ENCODE measurements at places on chromosomes 6 and 20.

- no peak for DNase-seq
Observed at GRCh38 chr6:52969359-52969758, 25.7 kb downstream of the GSTA4 start.

- no peak for DNase-seq
Observed at GRCh38 chr6:108616544-108616943, 55.8 kb downstream of the FOXO3 start.

DNA sequence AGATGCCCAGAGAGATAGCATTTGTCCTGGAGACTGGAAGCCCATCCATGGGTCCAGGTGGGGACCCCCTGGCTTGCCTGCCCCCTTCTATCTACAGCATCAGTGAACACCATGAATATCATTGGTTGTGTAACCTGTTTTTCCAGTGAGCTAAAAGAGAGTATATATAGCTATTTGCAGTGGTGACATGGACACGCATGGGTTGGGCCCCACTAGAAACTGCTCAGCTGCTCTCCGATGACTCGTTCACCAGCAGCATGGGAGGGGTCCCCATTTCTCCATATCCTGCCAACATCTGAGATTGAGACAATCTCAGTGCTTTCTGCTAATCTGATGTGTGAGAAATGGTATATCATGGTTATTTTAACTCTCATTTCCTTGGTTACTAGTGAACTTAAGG is 4.0 kb upstream of the ZC3H12D start:
- DNase-seq: no peak

DNA sequence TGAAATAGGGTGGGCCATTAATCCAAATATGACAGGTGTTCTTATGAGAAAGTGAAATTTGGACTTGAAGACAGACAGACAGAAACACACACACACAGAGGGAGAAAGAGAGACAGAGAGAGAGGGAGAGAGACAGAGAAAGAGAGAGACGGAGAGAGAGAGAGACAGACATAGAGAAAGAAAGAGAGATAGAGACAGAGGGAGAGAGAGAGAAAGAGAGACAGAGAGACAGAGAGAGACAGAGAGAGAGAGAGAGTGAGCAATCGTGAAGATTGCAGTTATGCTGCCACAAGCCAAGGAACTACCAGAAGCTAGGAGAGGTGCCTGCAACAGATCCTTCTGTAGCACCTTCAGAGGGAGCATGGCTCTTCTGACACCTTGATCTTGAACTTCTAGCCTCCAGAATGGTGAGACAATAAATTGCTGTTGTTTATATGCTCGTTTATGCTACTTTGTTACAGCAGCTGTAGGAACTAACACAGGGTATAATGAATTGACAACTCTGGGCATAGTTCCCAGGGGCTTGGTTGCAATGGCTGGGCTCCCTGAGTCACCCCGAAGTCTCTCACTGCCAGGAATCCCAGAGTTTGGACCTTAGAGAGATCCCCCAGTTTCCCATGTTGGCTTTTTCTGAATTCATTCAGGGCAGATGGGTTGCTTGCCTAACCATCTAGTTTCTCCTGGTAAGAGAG is 44.7 kb upstream of the ECI2 start:
- no peak for DNase-seq
